ENCODE measurements at places on chromosomes 6 and 20.

DNA sequence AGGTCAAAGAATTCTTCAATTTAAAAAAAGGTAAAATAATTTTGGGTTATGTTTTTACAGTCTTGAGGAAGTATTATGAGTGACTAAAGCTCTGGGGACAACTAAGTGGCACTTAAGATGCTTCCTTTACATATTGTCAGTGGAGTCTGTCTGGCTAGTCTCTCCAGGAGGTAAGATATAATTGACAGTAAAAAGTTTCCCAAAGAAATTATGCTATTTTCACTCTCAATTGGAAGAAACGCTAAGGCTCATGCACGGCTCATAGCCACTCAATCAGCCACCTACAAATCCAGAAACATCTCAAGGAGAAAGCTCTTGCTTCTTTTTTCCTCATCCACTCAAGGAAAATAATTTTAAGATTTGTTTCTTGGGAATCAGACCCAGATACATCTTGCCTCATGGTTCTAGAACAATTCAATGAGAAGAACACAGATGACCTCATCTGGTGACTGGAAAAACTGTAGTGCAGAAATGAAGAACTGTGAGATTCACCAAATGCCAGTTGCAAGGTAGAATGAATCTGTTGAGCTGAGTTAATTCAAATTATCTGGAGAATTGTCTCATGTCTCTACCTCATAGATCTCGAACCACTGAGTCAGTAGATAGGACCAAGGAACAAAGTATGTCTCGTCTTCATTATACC lies 252.9 kb downstream of the TPBG start:
- peak; percentile 16 for DNase-seq

DNA sequence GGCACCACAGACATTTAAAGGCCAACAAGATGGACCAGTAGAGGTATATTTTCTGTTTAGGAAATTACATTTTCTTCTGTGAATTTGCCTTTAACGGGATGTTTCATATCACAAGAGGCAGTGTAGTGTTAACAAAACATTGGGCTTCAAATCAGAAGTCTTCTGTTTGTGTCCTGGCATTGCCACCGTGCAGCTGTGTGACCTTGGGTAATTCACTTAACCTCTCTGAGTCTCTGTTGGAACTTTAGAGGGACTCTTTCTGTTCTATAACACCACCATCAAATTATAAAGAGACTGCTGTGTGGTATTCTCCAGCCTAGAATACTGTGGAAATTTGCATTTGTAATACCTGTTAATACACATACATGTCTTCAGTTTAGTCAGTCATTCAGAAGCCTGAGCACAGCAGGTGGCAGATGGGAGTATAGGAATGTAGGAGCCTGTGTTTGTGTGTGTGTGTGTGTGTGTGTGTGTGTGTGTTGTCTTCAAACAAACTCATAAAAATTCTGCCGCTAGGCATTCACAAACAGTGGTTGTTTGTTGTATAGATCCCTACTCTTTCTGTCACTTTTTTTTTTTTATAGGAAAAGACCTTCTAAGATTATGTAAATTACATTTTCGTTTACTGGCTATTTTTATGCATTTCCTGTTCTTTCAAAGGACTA lies 22.6 kb downstream of the UST start:
- DNase-seq: no peak

DNA sequence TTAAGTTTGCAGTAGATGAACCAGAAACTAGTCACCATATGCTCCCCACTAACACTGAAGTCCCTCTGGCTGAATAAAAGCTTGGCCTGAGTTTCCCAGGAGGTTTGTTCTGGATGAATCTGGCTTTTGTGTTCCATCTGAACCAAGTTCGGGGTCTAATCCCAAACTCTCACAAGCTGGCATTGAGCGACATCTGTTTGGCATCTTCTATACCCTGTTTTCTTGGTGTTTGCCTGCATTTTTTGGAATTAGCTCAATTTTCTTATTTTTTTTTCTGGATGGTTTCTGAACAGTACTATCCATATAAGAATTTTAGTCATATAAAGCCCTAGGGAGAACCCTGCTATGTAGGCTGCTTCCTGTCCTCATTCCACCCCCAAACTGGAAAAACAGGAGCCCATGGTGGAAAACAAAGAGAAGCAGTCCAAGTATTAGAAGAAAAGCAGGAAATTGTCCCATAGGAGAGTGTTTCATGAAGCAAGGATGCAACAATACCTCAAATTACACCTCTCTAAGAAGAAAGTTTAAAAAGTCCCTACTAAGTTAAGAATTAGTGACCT lies 737.1 kb downstream of the DHX35 start:
- no peak for DNase-seq

GRCh38 chr6:78031228-78031627 lies 378.4 kb downstream of the MEI4 start:
- DNase-seq: no peak

DNA sequence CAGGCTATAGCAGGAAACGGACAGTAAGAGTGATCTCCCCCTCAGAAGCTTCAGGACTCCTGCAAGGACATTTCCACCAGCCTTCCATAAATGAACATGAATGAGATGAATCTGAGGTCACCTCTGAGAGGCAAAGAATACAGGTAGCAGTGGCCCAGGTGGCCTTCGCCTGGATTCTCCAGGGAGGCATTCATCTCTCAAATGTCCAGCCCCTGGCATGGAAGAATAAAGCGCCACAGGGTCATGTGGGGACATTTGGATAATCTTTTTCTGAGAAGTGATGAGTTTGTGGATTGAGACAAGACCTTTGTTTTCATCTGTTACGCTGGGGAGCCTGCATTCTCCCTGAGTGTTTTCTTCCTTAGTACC lies 2.9 kb downstream of the GMPR start:
- no peak for DNase-seq

- no peak for DNase-seq
Measured at GRCh38 chr6:47420394-47421371, 56.9 kb upstream of the CD2AP start.

DNA sequence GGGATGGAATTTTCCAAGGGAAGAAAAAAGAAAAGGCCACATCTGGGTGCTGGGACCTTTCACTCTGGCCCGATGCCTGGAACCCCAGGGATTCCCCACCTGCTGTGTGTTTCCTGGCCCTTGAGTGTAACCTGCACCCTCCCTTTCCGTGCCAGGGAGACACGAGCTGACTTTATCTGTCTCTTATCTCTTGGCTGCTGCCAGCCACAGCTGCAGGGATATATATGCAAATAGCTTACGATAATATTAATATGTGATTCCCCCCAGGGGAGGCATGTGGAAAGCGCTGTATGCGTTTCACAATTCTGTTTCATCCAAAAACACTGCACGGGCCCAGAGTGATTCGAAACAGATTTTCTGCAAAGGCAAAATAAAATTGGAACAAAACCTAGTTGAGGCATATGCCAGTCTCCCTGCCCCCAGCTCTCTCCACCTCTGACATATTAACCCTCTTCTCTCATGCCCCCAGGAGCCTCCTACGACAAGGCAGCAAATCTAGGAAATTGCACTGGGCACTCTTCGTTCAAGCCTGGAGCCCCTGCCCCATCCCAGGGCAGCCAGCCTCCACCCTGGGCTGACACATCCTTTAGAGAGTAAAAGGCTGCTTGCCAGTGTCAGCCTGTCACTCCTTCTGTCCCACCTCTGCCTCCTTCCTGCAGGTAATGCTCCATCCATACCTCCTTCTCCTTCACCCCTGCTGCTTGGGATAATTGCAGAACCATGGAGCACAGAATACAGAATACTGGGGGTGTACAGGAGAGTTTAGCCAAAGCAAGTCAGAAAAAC lies 1.3 kb downstream of the RIPOR3 start:
- DNase-seq: no peak

DNA sequence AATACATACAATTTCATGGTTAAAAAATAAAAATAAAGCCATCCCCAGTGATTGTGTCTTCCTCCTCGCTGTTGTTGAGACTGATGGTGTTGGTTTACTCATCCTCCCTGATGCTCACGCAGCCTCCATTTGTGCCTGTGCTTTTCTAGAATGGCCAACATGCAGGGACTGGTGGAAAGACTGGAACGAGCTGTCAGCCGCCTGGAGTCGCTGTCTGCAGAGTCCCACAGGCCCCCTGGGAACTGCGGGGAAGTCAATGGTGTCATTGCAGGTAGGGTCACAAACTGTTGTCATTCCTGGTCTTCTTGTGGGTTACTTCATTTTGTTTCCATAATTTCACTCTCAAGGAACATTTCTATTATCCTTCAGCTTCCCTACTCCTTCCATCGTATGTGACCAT lies 28.0 kb downstream of the CAP2 start:
- DNase-seq: no peak

DNA sequence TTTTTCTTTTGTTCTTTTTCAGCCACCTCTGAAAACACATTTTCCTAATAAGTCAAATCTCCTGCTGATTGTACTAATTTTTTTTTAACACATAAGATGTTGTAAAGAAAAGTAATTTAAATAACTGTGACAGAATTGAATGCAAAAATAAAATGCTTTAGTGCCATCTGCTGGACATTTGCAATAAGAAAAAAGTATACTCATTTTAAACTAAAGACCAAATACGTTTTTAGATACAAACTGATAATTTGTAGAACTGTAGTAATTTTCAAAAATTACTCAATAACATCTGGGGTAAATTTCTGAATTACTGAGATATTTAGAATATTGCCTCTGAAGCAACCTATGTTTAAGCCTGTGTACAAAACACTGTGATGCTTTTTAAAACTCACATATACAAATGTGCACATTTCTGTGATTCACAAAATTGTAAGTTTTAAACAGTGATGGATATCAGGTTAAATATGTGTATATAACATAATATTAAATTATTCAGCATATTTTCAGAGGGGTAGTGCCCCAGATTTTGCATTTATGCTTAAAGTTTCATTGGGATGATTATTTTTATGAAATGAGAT lies 198.7 kb downstream of the RIMS1 start:
- DNase-seq: peak; percentile 17

GRCh38 chr6:47670851-47671250 lies 27.5 kb upstream of the ADGRF4 start:
- no peak for DNase-seq

DNA sequence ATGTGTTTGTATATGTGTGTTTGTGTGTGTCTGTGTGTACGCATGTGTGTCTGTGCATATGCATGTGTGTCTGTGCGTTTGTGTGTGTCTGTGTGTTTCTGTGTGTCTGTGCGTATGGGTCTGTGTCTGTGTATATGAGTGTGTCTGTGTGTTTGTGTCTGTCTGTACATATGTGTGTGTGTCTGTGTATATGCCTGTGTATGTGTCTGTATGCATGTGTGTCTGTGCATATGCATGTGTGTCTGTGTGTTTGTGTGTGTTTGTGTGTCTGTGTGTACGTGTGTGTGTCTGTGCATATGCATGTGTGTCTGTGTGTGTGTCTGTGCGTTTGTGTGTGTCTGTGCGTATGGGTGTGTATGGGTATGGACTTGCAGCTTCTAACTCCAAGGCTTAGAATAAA lies 174.0 kb upstream of the NOX3 start:
- DNase-seq: no peak

GRCh38 chr6:87687296-87687695 lies 14.7 kb downstream of the AKIRIN2 start:
- no peak for DNase-seq

GRCh38 chr6:27726619-27727023 lies 185.6 kb downstream of the OR2B2 start:
- no peak for DNase-seq
